CD4-positive, alpha-beta memory T cell (primary cell): ENCODE measurements at places on chromosomes 1 and 21. TPM values are rescaled to one million over a fixed set of nuclear protein-coding genes. Genes with fewer than 3 reads are reported as not detected.
A peak's percentile ranks its signal among the peaks of the same experiment; 100 is the strongest.

DNA sequence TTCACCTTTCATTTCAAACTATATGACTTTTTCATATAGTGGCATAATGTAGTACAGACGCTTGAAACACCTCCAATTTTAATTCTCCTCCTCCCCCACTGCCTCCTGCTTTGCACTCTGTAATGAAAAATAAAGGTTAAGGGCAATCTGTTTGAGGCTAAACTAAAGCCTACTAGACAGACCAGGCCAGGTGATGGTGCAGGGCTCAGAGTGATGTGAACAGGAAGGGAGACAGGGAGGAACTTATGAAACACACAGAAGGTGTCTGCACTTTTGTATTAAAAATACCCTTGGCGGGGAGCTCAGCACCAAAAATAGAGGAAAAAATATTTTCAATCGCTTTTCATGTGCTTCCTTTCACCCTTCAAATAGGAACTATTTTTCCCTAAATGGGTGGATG, 415.4 kb downstream of the LMO4 start:
- no peak for DNase-seq

- no peak for DNase-seq
These were observed 96.9 kb downstream of the GRIK3 start for GRCh38 chr1:36937371-36937770.

ADGRB2 gene
- 2.0 TPM for total RNA-seq

DNA sequence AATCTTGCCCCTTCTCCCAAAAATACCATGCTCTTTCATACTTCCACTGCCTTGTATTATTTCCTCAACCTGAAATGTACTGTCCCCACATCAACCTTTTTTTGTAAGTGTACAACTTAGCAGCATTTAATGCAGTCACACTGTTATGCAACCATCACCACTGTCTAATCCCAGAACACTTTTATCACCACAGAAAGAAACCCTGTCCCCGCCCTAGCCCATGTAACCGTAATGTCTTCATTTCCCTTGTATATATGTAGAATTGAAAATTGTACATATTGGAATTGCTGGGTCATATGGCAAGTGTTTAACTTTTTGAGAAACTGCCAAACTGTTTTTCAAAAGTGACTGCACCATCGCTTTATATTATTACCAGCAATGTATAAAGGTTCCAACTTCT, 37.4 kb downstream of the PTP4A2 start:
- no peak for DNase-seq

CLCA4 gene
- not detected for total RNA-seq

DNA sequence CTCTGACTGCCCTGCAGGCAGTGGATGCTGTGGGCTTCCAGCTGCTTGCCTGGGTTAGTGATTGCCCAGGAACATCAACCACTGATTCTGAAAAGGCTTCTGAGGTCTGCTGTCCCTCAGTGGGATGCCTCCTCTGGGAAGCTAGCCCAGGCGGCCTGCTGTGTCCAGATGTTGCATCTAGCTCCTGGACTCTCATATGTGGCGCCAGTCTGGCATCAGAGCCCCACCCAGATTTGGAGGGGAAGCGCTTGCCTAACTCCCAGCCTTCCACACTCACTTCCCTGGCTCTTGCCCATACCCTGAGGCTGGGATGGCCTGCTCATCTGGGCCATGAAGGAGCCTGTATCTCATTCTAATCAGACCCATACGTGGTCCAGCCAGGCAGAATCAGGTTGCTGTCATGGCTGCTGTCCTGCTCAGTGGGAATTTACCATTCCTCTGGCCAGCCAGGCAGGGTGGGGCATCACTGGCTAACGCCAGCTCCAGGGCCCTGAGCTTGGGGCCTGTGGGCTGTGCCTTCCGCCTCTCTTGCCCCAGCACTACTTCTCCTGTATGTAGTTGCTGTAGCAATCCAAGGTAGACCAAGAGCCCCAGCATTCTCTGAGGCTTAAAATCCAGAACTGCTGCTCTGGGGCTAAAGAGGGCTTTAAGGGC, 4.1 kb downstream of the CSF1 start:
- DNase-seq, result no peak

- DNase-seq, result no peak
These were observed 27.8 kb upstream of the CACYBP start for GRCh38 chr1:174971902-174972301.

DNA sequence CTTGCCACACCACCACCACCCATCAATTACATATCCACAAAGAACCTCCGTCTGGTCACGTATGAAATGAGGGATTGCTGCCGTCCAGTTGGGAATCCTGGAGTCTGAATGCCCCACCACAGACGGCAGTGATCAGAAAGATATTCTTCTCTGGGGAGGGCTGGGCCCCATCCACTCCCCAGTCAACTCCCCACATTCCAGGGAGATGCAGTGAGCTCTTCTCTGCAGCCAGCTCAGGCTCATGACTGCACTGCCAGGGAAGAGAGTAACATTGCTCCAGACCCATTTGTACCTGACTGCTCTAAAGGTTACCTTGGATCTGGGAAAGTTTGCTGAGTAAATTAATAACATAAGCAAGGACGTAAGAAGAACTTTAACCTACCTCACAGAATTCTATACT, 18.3 kb downstream of the DEGS1 start:
- DNase-seq, result no peak

- no peak for DNase-seq
These were observed 1.7 kb downstream of the CAMK1G start for GRCh38 chr1:209585197-209585596.

GRCh38 chr21:40160911-40161310, 293.7 kb downstream of the PCP4 start:
- no peak for DNase-seq

- no peak for DNase-seq
These were observed 26.3 kb downstream of the RAB7B start for GRCh38 chr1:205976708-205977401.

OR2T35 gene
- total RNA-seq, result not detected

DNA sequence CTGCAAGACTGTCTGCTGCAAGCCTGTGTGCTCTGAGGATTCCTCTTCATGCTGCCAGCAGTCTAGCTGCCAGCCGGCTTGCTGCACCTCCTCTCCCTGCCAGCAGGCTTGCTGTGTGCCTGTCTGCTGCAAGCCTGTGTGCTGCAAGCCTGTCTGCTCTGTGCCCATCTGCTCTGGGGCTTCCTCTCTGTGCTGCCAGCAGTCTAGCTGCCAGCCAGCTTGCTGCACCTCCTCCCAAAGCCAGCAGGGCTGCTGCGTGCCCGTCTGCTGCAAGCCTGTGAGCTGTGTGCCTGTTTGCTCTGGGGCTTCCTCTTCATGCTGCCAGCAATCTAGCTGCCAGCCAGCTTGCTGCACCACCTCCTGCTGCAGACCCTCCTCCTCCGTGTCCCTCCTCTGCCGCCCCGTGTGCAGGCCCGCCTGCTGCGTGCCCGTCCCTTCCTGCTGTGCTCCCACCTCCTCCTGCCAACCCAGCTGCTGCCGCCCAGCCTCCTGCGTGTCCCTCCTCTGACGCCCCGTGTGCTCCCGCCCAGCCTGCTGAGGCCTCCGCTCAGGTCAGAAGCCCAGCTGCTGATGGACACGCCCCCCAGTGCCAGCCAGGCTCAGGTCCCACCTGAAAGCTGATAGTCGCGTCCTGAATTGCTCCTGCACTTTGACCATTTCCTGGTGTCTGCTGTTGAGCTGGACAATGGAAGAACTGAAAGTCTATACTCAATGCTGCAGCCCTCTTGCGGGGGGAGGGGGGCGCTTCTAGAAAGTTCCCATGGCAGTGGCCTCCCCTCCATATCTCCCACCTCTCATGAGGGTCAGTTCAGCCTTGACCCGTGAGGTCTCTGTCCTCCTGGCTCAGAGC, 1.2 kb downstream of the KRTAP10-4 start:
- no peak for DNase-seq

GRCh38 chr1:231040800-231041718, 1.0 kb upstream of the FAM89A start:
- DNase-seq, result no peak

- DNase-seq, result no peak
These were observed 8.9 kb downstream of the DENND2D start for GRCh38 chr1:111191496-111191895.

DNA sequence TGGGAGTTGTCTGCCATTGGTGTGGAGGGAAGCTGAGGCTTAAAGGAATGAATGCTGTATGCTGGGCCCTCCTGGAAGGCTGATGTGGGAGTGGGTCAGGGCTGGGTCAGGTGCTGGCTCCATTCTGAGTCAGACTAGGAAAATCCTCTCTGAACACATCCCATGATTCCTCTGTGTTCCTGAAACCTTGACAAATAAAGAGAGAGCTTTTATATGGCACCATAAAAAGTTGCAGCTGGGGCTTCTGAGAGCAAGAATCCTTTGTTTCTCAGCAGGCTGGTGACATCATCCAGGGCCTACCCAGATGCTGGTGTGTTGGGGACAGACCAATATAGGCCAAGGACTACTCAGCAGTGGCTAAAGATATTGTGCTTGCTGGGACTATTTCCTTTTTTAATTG, 27.8 kb upstream of the NFASC start:
- DNase-seq, result no peak

- DNase-seq, result no peak
These were observed 311.5 kb downstream of the DUSP10 start for GRCh38 chr1:221430152-221430960.

DNA sequence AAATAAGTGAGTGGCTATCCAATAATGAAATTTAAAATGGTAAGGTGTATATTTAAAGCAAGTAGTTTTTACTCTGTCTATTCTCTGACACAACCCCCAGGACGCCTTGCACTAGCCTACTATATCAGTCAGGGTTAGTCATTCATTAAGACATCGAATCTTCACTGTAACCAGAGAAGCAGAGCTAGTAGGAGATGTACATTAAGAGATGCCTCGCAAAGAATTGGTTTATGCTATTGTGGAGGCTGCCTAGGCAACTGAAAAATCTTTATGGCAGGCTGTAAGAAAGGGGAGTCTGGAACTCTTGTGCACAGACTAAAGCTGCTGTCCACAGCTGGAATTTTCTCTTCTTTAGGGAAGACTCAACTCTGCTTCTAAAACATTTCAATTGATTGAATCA, 28.8 kb downstream of the NTNG1 start:
- DNase-seq, result no peak

GRCh38 chr1:30384286-30385245, 338.8 kb downstream of the MATN1 start:
- no peak for DNase-seq

ADAMTSL4 gene
- 0.23 TPM for total RNA-seq

GRCh38 chr21:17460094-17460493, 52.7 kb upstream of the CXADR start:
- DNase-seq, result no peak

LCE1F gene
- total RNA-seq, result not detected

LENEP gene
- 3.1 TPM for total RNA-seq

- DNase-seq, result no peak
These were observed 20.7 kb upstream of the LRRC8D start for GRCh38 chr1:89800022-89800655.

DNA sequence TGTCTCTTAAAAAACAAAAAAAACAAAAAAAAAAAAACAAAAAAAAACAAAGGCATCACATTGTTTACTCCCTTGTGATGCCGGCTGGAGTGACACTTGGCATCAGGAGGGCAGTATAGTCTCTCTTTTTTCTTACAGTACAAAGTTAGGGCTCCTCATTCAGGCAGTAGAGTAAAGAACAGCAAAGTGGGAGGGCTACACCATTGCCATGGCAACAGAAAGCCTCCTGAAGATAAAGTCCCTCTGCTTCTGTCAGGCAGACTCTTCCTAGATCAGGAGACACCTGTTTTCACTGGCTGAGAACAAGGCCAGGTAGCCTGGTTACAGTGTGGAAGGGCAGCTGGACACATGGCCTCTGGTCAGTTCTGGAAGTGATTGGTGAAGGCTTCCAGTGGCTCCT, 41.3 kb upstream of the RAB3GAP2 start:
- no peak for DNase-seq

ANKRD35 gene
- total RNA-seq, result not detected

DNA sequence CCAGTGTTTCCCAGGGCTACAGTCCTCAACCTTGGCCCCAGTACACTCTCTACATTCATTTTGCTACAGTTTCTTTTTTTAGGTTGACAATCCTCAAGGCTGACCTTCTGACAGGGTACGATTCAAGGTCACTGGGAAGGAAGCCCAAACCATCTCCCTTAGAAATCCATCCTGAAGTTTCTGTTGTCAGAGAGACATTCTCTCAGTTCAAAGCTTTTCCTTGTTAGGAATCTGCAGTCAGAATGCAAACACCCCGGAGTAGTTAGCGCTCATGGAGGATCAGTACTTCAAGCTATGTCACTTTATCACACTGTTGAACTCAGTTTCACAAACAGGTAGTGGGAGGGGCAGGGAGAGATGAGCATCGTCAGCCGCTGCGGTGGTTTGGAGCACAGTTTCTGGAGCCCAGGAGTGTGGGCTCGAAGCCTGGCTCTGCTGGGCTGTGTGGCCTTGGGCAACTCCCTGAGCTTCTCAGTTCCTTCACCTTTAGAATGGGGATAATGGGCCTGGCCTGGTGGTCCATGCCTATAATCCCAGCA, 4.2 kb downstream of the SLC2A5 start:
- no peak for DNase-seq

USH2A gene
- total RNA-seq, result not detected

DCAF8 gene
- total RNA-seq, result 211 TPM

DNA sequence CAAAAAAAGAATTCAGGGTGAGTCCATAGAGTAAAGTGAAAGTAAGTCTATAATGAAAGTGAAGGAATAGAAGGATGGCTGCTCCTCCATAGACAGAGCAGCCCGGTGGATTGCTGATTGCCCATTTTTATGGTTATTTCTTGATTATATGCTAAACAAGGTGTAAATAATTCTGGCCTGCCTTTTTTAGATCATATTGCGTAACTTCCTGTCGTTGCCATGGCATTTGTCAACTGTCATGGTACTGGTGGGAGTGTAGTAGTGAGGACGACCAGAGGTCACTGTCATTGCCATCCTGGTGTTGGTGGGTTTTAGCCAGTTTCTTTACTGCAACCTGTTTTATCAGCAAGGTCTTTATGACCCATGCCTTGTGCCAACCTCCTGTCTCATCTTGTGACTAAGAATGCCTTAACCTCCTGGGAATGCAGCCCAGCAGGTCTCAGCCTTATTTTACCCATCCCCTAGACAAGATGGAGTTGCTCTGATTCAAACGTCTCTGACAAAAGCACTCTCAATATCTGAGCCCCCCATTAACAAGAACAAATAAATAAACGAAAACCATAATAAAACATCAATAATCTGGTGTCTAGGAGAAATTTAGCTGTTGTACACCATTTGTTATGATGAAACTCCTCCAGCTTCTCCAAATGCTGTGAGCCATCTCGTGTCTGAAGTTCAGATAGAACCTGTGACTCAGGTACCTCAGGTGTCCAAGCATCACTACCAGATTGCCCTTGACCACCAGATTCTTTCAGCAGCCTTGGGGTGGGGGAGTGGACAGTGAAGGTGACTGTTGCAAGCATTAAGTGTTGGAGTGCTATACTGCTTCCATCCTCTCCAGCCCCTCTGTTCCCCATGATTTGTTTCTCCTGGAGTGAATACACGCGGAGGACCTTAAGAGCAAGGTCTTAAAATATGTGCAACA, 36.0 kb downstream of the EBNA1BP2 start:
- DNase-seq, result no peak

- DNase-seq, result peak; percentile 60
These were observed 178.1 kb upstream of the RUNX1 start for GRCh38 chr21:35226968-35227744.

DNA sequence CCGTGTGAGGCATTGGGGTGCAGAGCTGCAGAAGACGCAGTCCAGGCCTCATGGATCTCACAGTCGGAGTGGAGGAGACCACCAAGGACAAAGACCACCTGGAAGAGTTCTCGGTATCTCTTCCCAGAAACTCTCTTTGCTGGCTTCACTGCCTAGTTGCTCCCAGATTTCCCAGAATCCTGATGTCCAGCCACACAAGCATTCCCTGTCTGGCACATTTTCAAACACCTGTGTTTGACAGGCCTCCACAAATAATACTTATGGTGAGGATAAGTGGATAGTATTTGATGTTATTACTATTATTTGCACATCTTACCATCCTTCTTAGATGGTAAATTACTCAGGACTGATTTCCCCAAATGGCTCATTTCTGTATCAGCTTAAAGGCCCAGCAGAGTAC, 27.7 kb upstream of the KANK4 start:
- DNase-seq, result no peak
